MG63 (cell line): ENCODE measurements at places on chromosomes 16 and 17. TPM values are rescaled to one million over a fixed set of nuclear protein-coding genes. Genes with fewer than 3 reads are reported as not detected.
A peak's percentile ranks its signal among the peaks of the same experiment; 100 is the strongest.

The TNFSF13 gene
- total RNA-seq, result 1.7 TPM in 1 of 2 replicates, not detected in the other

The HS3ST3A1 gene
- 1.2 and 3.0 TPM in 2 replicates for total RNA-seq

The RASD1 gene
- total RNA-seq, result 0.67 and 5.6 TPM in 2 replicates

The USP36 gene
- total RNA-seq, result 16.3 and 33.4 TPM in 2 replicates

The TEX14 gene
- total RNA-seq, result 0.03 TPM in 1 of 2 replicates, not detected in the other

DNA sequence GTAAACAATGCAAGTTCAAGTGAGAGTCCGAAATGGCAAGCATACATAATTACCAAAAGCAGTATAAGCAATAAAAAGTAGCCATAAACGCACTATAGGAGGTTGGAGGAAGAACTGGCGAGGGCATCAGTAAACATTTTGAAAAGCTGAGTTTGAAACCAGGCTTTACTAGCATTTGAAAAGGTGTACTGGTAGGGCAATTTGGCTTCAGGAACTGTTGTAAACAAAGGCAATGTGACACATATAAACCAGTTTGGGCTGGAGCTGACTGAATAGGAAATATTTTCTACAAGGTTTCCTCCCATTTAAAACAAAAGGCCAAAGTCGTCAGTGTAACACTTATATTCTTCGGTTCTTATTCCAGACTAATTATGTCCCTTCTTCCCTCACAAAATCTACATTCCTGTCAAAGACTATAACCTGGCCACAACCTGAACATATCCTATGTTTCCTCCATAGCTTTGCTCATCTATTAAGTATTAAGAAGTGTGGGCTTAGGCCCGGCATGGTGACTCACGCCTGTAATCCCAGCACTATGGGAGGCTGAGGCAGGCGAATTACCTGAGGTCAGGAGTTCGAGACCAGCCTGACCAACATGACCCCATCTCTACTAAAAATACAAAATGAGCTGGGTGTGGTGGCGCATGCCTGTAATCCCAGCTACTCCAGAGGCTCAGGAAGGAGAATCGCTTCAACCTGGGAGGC is 7.8 kb downstream of the CBX1 start:
- no peak for DNase-seq

DNA sequence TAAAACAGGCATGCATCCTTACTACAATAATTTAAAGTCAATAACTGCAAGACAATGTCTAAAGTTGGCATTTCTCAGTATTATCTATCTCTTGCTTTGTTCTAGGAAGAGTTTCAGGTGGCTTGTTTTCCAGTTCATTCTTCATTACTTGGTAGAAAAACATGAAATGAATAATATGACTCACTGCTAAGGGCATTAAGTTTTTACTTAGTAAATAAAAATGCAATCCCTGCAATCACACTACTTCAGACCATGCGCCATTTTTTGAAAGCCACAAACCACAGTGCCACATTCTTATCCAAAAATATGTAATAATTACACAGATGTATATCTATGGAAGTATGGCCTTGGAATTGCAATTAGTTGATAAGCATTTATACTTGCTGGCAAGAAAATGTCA is 55.4 kb downstream of the CREBBP start:
- no peak for DNase-seq

DNA sequence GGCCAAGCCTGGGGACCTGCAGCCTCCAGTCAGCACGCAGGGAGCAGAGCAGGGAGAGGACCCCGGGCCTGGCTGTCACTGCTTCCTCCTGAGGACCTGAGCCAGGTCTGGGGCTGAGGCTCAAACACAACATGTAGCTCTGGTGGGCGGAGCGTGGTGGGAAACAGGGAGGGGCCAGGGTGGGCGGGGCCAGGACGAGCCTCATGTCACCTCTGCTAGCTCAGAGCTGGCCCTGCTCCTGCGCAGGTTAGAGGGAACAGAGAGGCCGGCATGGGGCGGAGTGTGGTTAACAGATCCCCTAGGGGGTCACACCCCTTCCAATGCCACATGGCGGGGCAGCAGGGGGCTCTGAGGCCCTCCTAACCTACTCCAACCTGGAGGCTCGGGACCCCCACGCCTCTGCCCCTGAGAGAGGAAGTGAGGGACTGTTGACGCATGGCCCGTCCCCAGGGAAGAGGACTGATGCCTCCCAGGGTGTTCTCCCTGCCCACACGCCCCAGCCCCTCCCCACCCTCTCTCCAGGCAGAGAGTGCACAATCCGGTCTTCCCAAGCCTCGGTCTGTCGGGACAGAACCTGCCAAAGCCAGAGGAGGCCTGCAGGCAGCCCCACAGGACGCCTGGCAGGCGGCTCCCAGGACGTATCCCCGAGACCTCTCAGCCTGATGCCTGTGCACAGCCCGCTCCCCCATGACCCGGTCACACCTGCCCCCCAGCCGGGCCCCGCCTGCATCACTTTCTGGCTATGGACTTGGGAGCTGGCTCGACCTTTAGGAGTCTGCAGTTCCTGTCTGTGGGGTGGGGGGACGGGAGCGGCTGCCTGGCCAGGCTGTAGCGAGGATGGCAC is 15.2 kb downstream of the PIEZO1 start:
- DNase-seq, result no peak

DNA sequence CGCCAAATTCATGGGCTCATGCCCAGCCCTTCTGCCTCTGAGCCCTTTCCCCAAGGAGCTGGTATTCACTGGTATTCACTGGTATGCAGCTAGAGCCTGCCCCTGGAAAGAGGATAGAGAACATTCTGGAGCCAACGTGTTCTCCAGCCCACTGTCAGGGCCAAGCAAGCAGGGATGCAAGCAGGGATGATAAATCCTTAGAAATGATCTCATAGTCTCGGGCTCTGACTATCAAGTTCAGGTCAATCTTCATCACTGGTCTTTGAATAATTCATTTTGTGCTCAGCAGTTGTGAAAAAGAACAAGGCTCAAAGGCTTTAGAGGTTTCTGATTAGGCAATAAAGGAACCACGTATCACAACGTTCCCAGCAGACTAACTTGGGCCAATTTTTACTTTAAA is 57.3 kb downstream of the CACNG5 start:
- DNase-seq, result no peak

DNA sequence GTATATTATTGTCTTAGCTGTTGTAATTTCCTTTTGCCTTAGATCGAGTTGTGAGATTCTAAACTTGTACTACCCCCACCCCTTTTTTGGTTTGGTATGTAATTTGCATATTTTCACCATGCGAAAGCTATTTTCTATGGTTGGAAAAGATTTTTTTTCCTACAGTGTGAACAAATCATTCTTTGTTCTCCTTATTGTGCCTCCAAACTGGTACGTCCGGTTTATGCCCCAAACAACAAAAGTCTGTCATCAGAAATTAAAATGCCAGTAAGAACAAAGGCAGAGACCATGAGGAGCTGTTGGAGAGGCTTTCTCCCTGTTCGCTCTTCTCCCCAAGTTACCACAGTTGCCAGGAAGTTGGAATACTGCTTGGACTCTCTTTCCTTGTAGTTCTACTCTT is 66.1 kb downstream of the BCAS3 start:
- peak; percentile 5 for DNase-seq

- DNase-seq, result no peak
Observed at GRCh38 chr17:9286434-9286833, 265.1 kb downstream of the NTN1 start.

GRCh38 chr16:29816694-29817441 is 916 bp downstream of the PAGR1 start:
- DNase-seq, result peak; percentile 81
